ENCODE measurements at places on chromosomes 4 and X.

DNA sequence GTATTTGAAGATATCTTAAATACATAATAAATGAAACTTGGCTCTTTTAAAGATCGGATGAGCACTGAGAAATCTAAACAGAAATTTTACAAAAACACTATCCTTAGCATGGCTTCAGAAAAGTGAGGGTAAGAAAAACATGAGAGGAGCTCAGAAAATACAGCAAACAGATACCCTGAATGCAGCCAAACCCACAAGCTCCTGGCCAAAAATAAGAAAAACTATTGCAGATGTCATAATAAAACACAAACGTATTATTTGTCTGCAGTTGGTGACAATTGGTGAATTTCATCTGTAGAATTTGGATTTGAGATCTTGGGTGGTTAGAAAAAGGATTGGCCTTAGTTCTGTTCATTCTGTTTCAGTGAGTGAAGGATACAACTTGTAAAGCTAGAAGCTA, 603.9 kb downstream of the INPP4B start:
- DNase-seq = no peak

DNA sequence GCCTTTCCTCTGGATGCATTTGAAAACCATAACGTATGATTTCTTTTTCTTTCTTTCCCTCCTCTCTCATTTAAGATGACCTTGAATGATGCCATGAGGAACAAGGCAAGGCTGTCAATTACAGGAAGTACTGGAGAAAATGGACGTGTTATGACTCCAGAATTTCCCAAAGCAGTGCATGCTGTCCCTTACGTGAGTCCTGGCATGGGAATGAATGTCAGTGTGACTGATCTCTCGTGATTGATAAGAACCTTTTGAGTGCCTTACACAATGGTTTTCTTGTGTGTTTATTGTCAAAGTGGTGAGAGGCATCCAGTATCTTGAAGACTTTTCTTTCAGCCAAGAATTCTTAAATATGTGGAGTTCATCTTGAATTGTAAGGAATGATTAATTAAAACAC, 142.8 kb downstream of the GRIA2 start:
- DNase-seq = no peak

DNA sequence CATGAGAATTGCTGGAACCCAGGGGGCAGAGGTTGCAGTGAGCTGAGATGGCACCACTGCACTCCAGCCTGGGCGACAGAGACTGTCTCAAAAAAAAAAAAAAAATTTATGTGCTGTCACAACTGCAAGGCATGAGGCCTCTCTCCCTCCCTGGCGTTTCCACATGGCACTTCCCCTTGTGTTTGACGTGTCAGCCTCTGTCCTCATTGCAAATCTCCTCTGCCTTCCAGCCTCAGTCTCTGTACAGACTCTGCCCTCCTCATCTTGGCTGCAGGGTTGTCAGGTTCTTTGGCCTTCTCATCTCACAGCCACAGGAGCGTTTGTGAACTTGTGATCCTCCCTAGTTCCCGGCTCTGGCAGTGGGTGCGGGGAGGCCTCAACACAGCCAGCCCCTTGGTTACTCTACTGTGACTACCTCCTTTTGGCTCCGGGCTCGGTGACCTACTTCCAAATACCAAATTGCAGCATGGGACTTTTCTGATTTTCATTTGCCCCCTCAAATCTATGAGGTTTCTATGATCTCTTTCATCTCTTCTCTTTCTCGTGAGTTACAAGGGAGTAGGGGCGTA, 250.0 kb downstream of the CBR4 start:
- no peak for DNase-seq

GRCh38 chrX:75038925-75039324, 113.7 kb upstream of the NEXMIF start:
- DNase-seq = no peak

- DNase-seq = no peak
Observed at GRCh38 chr4:150387981-150388380, 194.0 kb upstream of the MAB21L2 start.

DNA sequence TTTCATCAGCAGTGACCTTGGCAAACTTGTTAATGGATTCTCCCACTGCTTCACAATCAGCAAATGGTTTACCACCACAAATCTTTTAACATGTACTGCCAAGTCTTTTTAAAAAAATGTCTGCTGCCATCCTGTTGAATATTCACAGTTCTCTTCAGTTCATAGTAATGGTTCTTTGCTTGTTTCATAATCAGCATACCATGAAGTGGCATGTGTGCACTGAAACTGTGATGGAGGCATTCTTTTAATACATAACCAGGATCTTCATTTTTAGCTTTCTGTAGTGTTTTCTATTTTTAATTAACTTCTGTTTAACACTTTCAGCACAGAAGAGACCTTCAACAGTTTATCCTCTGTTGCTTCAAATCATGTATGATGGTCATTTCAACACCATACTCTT, 230.1 kb upstream of the ARSJ start:
- no peak for DNase-seq

- DNase-seq = no peak
Observed at GRCh38 chr4:185921583-185922555, 109.9 kb upstream of the SORBS2 start.

All from activated CD4-positive, alpha-beta T cell treated with anti-CD3 and anti-CD28 coated beads, Interleukin-2, amount 50 U/mL, for 24 hours (primary cell).